ENCODE measurements at places on chromosomes 2 and 18.

DNA sequence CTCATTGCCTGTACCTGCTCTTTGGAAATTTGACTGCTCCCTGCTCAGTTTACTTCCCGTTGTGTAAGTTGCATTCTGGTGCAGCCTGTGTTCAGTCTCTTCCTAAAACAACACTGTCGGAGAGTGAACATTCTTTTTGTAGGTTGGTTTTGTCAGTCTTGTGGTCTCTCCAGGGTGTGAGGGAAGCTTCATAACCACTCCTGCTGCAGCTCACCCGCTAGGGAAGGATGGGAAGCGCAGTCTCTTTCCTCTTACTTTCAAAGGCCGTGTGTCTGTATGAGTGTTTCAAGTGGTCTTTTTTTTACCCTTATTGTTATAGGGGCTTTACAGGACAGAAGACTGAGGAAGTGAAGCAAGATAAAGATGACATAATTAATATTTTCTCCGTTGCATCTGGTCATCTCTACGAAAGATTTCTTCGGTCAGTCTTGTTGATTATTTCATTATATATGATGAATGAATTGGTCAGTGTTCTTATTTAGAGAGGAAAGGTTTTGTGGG, 87.2 kb downstream of the UGGT1 start:
- DNase-seq, result no peak

- DNase-seq, result no peak
These were observed 345.3 kb downstream of the TSN start for GRCh38 chr2:122100756-122101155.

- DNase-seq, result no peak
These were observed at the start of gene NEU2 for GRCh38 chr2:233032551-233033320. Gene NEU2 (plus strand): TSS chr2:233032672. CDS start chr2:233032672, 0 bp downstream.

- no peak for DNase-seq
These were observed 1655.3 kb upstream of the ACVR2A start for GRCh38 chr2:146189541-146189940.

GRCh38 chr2:46296216-46296839, 879 bp upstream of the EPAS1 start:
- no peak for DNase-seq

GRCh38 chr2:147614979-147615470, 229.8 kb upstream of the ACVR2A start:
- DNase-seq, result no peak

GRCh38 chr2:7773362-7774360, 856.4 kb downstream of the RNF144A start:
- DNase-seq, result no peak

- DNase-seq, result no peak
These were observed 249.4 kb upstream of the KLHL29 start for GRCh38 chr2:23135481-23136100.

GRCh38 chr2:37466533-37467222, 122.2 kb downstream of the QPCT start:
- DNase-seq, result no peak

- DNase-seq, result no peak
These were observed 41.1 kb downstream of the CDC42EP3 start for GRCh38 chr2:37630301-37630700.

- no peak for DNase-seq
These were observed 171.3 kb downstream of the DNAH6 start for GRCh38 chr2:84687498-84688149.

GRCh38 chr18:22060361-22060760, 109.0 kb upstream of the GATA6 start:
- no peak for DNase-seq

DNA sequence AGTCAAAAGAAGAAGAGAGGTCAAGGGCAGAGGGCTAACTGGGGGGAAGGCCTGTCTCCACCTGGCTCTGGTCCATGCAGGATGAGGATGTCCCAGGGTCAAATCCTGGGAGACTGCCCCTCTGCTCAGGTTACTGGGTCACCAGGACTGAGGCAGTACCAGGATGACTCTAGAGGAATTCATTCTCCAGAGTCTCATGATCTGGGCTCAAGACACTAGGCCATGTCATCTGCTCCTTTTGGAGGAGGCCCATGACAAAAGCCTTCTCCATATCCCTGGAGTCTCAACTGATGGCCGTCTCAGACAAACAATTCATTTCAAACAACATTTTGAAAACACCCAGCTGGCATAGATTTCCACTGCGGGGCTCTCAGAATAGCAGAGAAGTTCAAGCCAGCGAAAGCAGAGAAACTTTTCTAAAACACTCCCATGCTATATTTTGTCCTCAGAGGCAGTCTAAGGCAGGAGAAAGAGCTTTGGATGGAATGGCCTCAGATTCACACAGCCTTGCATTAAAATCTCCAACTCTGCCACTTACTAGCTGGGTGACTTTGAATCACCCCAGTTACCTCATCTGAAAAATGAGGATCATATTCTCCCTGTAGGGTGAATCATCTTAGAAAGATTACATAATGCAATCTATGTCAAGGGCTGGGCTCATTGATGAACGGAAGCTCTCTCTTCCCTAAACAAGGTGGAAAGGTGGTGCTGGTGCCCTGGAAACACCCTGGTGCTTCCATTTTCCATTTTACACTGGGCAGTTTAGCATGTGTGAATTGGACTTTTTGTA, 48.8 kb upstream of the LCLAT1 start:
- no peak for DNase-seq

GRCh38 chr2:166539340-166540162, 45.5 kb upstream of the SCN7A start:
- DNase-seq, result no peak

All from activated T-cell treated with anti-CD3 and anti-CD28 coated beads for 4 hours (primary cell).